Fibroblast of skin of left biceps (primary cell): ENCODE measurements at places on chromosomes 6 and 20.

DNA sequence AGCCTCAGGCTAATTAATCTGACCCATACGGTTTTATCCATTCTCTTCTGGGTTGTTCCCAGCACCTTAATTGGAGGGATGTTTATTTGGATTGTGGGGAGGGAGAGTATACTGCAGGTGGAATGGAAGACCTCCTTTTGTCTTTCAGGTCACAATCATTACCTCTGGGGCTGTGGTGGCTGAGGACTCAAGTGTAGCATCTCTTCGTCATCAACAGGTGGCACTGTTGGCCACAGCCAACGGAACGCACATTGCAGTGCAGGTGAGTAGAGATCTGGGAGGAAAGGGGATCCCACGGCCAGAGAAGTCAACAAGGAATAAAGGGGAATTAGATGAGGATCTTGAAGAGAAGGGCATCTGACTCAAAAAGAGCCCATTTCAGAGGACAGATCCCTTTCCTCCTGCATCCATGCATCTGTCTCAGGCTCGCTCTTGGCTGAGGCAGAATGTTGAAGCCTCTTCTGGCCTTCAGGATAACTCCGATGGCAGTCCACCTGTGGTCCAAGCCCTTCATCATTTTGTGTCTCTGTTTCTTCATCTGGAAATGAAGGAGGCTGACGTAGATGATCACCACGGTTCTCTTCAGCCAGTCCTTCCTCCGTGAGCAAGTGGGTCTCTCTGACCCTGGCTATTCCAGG lies 3.2 kb upstream of the DEF6 start:
- no peak for DNase-seq

DNA sequence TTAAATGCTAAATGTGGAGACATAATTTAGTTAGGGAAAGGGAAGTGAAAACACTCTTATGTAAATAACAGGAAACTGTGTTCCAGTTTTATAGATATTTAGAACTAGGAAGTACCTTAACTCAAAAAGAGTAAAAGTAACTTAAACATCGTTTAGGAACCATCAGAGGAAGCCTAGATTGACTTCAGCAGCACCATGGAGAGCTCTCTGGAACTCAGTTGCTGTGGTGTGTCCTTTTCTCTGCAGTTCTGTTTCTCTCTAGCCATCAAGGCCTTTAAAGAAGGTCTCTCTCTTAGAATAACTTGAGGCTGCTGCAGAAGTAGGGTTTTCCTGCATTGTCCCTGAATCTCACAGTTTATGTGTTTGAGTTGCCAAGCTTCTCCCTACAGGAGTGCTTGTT lies 26.9 kb downstream of the CLVS2 start:
- no peak for DNase-seq

DNA sequence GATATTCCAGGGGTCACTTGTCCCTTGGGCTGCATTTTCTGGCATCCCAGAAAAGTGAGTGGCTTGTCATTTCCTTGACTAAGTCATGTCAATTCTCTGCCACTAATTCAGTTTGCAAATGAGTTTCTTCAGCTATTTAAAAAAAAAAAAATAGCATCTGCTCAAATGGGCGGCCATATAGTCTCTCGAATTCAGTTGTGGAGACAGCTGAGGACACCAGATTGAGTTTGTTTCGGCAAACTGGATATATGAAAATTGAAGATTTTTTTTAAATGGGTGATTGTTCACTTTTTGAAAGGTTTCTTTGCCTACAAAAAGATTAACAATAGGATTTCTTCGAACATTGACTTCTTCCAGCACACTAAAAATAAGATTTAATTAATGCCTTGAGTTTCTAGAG lies 96.3 kb upstream of the TIAM2 start:
- no peak for DNase-seq

DNA sequence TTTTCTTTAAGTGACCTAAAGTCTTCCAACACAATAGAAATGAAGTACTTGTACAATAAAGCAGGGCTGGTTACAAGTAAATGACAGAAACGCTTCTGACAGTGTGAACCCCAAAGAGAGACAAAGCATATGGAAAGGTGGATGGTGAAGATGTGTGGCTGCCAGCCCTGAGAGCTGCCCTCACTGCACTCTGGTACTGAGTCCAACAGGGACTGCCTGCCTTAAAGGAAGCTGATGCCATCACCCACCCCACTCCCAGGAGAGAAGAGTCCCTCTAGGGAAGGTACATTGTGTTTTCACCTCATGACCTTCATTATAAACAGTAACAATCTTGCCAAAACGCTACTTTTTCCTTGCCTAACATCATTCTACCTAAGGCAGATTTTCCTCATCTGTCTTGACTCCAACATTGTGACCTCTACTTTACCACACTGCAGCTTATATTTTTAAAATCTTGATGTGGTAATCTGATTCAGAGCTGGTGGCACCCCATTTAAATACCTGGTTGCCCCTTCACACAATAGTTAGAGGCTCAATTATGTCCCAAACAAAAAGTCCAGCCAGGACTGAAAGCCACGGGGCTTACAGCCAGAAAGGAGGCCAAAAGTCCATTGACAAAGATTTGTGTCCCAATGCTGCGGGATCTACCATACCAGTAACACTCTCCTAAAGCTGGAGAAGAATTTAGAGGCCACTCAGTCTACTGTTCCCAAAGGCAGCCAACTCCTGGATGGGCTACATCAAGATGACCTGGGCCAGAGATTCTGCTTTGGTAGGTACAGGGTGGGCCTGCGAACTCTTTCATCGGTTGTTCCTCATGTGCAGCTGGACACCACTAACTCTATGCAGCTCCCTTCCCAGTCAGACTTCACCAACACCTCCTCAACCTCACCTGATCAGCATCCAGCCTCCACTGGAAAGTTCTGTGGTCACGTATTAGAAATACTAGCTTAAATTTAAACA lies 4.4 kb downstream of the APMAP start:
- no peak for DNase-seq
